IPS-NIHi11 (cell line): ENCODE measurements at places on chromosomes 2 and 18.

- no peak for DNase-seq
Measured at GRCh38 chr2:179560257-179560735, 295.7 kb upstream of the SESTD1 start.

DNA sequence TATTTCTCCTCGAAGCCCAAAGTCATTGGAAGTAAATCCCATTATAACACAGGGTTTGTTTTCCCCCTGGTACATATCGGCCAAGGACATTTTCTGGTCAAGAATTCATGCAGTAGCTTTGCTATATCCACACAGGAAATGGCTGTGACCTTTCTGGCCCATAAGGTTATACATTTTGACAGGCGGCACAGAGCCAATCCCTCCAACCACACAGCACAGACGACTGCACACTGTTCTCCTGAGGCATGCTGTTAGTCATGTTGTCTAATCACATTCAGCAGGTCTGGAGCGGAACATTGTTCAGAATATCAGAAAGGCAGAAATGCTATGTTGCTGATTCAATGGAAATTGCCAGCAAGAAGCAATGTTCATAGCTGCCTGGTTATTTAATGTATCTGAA lies 742.3 kb upstream of the SLC8A1 start:
- no peak for DNase-seq

DNA sequence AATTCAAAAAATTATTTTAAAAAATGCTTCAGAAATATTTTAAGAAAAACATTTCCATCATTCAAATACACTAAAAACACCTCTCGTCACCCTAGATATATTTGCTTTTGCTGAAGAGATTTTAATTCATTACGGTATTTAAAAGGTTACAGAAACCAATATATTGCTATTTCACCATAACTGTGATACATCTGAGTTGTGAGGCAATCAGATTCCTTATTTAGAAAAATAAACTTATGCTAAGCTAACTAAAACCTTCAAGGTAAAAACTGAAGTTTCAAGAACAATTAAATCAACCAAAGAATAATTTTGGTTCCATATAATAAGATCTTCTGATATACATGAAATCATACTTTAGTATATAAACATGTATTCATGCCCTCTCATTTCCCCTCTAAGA lies 32.8 kb downstream of the PELI1 start:
- no peak for DNase-seq

GRCh38 chr2:191691898-191692297 lies 14.0 kb downstream of the NABP1 start:
- DNase-seq: no peak

DNA sequence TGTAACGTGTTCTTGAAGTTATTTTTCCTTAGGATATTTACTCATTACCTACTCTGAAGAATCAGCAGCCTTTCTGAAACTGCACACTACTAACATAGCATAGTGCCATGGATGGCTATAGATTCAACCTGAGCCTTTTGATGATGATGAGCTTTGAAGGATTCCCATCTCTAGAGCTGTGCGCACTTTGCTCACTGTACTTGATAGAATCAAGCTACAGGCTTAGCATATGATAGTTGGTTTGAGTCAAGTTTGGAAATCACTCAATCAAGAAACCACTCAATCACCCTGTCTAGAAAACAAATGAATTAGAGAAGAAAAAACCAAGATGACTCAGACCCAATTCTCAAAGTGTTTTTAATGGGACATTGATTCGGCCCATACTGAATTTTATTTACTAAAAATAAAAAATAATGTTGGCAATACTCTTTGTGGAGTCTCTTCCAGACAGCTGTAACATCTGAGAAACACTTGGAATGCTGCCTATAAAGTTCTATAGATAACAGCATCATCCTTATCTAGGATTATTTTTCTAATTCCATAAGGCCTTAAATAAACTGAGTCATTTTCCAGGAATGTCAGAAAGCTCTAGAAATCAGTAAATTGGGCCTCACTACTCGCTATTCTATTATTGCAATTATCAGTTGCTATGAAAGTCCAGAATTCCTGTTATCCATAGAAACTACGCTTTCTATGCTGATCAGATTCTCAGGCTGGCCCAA lies 259.0 kb upstream of the ERBB4 start:
- no peak for DNase-seq

- no peak for DNase-seq
Measured at GRCh38 chr18:68796936-68797690, 767 bp upstream of the CCDC102B start.

- DNase-seq: no peak
Measured at GRCh38 chr2:98383166-98383565, 36.9 kb downstream of the CNGA3 start.

- DNase-seq: no peak
Measured at GRCh38 chr2:64654063-64654811, 524 bp upstream of the SERTAD2 start.

- DNase-seq: no peak
Measured at GRCh38 chr2:8743261-8743660, 61.4 kb downstream of the ID2 start.

DNA sequence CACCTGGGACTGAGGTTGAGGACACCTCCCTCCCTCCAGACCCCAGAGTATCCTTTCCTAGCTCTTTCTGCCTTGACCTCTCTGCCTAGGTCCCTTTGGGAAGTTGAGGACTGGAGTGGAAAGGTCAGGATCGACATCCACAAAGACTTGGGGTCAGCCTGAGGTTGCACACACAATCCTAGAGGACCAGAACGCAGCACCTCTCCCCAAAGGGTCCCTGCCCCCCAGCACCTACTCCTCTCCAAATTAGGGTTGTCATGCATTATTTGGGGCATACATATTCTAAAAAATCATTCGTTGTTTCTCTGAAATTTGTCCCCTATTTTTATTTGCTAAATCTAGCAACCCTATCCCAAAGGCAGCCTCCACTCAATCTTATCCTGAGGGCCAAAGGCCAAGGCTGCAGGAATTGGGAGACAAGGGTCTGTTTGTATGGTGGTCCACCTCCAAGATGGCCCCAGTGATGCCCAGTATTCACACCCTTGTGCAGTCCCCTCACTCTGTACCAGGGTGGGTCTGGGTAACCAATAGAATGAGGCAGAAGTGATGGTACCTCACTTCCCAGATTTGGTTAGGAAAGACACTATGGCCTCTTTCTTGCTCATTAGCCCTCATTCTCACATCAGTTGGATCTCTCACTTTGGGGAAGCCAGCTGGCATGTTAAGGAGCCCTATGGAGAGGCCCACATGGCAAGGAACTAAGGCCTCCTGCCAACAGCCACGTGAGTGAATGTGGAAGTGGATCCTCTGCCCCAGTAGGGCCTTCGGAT lies 3.5 kb upstream of the CHRNG start:
- no peak for DNase-seq
